ENCODE measurements at places on chromosomes 6 and 20.

- no peak for DNase-seq
Observed at GRCh38 chr6:2232445-2232844, 13.0 kb downstream of the GMDS start.

DNA sequence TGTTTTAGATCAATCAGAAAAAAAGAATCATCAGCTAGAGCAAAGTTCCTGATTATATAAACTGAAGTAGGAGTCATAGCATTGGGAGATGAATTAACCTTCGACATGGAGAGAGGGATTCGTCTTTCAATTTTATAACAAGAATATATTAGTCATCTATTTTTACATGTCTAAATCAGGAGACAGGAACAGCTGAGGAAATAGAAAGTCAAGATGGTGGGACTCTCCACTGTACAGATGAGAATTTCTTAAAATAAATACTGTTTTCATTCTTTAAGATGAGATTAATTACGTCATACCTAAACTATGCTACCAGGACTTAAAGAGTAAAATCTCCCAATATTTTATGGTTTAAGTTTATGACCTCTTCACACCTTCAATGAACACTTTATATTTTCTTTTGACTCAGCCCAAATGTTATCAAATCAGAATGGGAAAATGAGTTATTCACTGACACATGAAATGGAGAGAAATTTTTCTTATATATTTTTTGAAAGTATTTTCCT is 1137.7 kb downstream of the EPHA7 start:
- DNase-seq = no peak

GRCh38 chr6:136968837-136969236 is 46.7 kb downstream of the SLC35D3 start:
- no peak for DNase-seq

GRCh38 chr20:17023806-17024205 is 203.0 kb upstream of the PCSK2 start:
- no peak for DNase-seq

Measured in activated CD4-positive, alpha-beta T cell treated with anti-CD3 and anti-CD28 coated beads, Interleukin-2, Interleukin-4, amounts not matched to agents 100 ng/mL and 50 ng/mL, durations not matched to agents 16 hours and 8 hours (primary cell).